ENCODE measurements at places on chromosomes 16 and 17.

- DNase-seq = no peak
These were observed 22.0 kb upstream of the CIBAR2 start for GRCh38 chr16:85134076-85134788.

- DNase-seq = no peak
These were observed 377.5 kb upstream of the DYNLRB2 start for GRCh38 chr16:80163339-80163738.

GRCh38 chr16:74480150-74481029 lies 59.1 kb upstream of the CLEC18B start:
- no peak for DNase-seq

GRCh38 chr16:79587296-79587695 lies 13.2 kb downstream of the MAF start:
- DNase-seq = no peak

DNA sequence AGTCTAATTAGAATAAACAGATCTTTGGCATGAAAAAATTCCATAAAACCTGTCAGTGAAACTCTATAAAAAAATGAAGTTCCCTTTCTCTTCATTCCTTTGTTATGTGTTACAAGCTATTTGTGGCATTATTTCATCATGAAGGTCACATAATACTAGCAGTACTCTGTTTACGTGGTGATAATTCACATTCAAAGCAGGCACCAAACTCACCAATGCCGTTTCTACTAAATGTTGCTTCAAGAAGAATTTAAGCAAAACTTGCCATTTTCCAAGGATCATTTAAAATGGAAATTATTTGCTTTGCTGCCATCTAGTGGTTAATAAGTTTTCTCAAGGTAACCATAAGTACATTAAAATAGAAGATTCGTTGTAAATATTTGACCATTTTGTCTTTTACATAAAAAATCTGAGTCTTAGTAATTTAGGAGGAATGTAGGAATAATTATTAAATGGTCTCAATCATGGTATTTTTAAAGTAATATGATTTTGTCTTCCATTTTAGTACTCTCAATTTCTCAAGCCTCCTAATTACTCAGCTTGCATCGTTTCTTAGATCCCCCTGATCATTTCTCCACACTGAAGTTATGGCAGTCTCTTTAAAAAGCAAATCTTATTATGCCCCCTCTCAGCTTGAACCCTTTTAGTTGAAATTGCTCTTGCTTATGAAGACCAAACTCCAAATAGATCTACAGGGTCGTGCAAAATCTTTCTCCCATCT lies 80.8 kb downstream of the OMG start:
- no peak for DNase-seq

DNA sequence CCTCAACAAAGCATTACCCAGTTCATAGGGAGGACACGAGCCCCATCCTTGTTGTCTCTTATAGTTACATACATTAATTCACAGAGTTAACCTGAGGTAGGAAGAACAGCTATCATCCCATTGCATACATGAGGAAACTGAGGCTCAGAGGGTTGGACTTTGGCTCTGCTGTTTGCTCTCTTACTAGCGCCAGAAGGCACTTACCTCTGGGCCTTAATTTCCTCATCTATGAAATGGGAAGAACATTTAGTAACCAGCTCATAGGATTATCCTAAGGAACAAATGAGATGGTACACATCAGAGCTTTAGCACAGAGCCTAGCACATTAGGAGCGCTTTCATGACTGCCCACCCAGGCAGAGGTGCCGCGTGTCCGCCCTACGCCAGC lies 27.6 kb downstream of the NEUROD2 start:
- no peak for DNase-seq

- DNase-seq = no peak
These were observed 904 bp downstream of the SLC6A2 start for GRCh38 chr16:55656691-55657092.

DNA sequence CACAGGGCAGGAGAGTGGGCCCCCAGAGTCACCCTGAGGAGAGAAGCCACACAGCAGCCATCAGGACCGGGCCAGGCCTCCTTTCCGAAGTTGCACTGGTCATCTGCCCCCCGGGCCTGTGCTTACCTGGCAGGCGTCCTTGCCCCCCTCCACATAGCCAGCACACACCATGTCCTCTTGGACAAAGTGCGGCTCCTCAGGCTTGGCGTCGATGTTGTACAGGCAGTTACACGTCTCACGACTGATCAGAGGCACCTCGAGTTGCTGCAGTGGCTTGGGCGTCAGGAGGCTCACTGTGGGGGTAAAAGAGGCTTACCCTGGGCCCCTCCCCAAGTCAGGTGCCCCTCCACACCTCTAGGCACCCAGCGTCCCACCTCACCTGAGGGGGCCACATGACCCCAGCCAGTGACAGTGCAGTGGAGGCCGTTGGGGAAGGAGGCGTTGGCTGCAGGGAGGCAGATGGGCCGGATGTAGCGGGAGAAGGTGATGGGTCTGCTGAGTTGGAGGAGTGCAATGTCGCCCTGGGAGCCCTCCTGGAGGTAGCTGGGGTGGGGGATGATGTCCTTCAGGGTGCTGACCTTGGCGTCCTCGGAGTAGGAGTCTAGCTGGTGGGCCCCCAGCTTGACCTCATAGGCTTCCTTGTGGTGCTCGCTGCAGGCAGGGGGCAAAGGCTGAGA lies 3.1 kb downstream of the PRSS8 start:
- no peak for DNase-seq

- DNase-seq = no peak
These were observed 25.1 kb upstream of the CNOT1 start for GRCh38 chr16:58654560-58655214.

- no peak for DNase-seq
These were observed 86.8 kb upstream of the WSB1 start for GRCh38 chr17:27207073-27207513.

DNA sequence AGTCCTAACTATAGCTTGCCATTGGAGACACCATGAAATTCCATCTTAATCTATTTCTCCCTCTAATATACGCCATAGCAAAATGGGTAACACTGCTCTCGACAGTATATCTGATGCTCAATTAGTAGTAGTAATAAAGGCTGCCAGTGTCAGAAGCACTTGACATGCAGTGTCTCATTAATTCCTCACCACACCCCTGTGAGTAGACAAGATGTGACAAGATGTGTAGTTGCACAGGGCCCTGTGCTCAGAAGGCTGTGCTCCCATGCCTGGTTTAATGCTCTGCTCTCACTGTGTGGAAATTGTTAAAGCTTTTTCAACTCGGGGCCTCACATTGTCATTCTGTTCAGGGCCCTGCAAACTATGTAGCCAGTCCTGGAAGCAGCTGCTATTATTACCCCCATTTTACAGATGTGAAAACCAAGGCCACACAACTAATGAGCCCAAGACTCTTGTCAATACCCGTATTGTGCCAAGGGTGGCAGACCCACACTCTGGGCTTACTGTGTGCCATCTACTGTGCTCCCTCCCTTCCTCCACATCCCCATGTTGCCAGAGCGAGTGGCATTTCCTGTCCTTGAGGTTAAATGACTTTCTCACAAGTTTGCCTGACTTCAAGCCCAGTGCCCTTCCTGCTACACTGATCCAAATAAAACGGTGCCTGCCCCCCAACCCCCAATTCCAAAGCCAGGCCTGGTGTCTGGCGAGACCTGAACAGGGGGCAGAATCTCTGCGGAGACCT lies 287.3 kb upstream of the CCL2 start:
- no peak for DNase-seq

DNA sequence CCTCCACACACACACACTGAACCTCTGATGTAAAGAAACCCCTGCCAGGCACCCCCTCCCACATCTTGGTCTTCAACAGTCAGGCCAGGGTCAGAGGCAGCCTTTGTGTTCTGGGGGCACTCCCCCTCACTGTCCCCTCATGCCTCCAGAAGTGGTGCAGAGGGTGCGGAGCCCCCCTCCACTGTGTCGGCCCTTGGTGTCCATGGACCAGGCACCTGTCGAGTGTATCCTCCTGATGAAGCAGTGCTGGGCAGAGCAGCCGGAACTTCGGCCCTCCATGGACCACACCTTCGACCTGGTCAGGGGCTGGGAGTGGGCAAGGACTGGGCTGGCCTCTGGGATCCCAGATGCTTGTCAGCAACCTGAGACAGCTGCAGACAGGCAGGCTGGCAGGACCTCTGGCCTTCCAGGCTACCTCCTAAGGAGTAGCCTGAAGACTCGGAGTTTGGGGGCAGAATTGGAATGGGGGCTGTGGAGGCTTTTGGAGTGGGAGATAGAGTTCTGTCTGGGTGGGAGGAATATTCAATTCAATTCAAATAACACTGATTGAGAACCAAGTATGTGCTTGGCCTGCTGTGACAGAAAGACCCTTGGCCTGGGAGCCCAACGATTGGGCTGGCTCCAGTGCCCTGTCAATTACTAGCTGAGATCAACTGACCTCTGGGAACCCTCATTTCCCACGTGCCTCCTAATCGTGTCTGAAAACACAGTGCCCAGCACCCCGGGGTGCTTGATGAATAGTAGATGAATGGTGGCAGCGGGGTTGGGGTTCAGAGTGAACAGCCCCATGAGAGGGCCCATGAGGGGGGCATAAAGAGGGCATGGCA lies 11.5 kb downstream of the GUCY2D start:
- DNase-seq = no peak

- no peak for DNase-seq
These were observed 37.2 kb upstream of the GAN start for GRCh38 chr16:81277541-81278080.

- peak; percentile 49 for DNase-seq
These were observed 43.2 kb downstream of the RAI1 start for GRCh38 chr17:17724307-17725010.

DNA sequence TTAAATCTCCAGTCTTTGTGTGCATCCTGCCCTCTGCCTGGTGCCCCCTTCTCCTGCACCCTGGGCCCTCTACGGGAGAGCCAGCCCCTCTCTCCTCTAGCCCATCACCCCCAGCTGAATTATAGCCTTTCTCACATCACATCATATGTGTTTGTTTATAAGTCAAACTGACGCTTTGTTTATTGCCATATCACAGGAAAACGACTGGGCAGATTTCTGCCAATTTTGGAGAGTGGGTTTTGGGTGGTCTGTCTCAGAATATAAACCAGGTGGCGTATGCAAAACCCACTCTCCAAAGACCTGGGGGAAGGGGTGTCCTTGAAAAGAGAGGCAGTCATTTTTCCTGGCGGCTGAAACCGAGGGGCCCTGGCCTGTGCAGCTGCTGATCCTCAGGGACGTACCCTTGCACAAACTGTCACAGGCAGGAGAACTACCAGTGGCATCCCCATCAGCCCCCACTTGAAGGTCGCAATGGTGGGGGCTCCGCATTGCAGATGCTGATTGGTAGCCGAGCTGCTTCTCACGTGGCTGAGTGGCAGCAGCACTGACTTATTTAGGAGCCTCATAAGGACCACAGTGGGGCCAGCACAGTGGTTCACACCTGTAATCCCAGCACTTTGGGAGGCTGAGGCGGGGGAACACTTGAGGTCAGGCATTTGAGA lies 34.8 kb upstream of the CDC42EP4 start:
- DNase-seq = no peak

- no peak for DNase-seq
These were observed 136.0 kb downstream of the ANKFN1 start for GRCh38 chr17:56289321-56289720.

DNA sequence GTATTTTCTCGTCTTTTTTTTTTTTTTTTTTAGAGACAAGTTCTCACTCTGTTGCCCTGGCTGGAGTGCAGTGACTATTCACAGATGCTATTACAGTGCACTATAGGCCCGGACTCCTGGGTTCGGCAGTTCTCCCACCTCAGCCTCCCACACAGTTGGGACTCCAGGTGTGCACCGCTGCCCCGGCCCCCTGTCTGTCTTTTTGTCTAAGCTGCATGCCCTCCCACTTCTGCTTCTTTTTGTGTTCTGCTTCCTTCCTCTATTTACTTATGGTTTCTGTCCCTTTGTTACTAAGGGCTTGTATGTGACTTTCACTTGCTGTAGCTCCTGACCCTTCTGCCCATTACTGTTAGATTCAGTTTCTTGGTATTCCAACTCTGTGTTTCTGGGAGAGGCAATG lies 20.5 kb downstream of the SLC7A6 start:
- DNase-seq = no peak

- no peak for DNase-seq
These were observed 20.9 kb downstream of the HEATR9 start for GRCh38 chr17:35847633-35848373.

GRCh38 chr16:11390573-11391495 lies 45.6 kb downstream of the RMI2 start:
- DNase-seq = no peak

DNA sequence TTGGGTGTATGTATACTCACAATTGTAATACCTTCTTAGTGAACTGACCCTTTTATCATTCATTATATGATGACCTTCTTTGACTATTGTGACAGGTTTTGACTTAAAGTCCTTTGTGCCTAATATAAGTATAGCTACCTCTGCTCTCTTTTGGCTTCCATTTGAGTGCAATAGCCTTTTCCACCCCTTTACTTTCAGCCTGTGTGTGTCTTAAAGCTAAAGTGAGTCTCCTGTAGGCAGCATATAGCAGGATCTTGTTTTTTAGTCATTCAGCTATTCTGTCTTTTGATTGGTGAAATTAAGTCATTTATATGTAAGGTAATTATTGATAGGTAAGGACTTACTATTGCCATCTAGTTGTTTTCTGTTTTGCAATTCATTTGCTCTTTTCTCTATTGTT lies 15.9 kb upstream of the TBX4 start:
- DNase-seq = no peak

- no peak for DNase-seq
These were observed 20.6 kb upstream of the GAN start for GRCh38 chr16:81293909-81294802.

GRCh38 chr16:89444151-89444723 lies 46.1 kb downstream of the ANKRD11 start:
- DNase-seq = no peak

GRCh38 chr17:8018436-8018835 lies 16.0 kb downstream of the GUCY2D start:
- no peak for DNase-seq

- no peak for DNase-seq
These were observed 1.4 kb downstream of the KRTAP29-1 start for GRCh38 chr17:41301204-41301790.

- no peak for DNase-seq
These were observed 204.6 kb downstream of the STX8 start for GRCh38 chr17:9371019-9371418.

- DNase-seq = no peak
These were observed 63.7 kb downstream of the CACNG1 start for GRCh38 chr17:67107811-67108775.

- no peak for DNase-seq
These were observed 31.7 kb downstream of the TOM1L2 start for GRCh38 chr17:17940441-17940911.

GRCh38 chr16:85518398-85519049 lies 94.6 kb upstream of the GSE1 start:
- DNase-seq = no peak

DNA sequence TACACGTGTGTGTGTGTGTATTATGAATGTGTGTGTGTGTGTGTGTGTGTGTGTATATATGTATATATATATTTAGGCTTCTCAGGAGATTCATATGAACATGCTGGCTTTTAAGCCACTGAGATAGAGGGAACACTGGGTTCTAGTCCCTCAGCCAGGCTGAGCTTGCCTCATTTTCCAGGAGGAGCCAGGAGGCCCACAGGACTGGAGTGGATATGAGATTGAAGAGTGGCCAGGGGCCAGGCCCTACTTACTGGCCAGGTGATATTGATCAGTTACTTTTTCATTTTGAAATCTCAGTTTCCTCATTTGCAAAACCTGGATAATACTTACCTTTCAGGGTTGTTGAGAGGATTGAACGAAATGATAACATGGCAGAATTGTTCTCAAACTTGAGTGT lies 5.8 kb downstream of the PCTP start:
- DNase-seq = no peak

Measured in stimulated activated CD8-positive, alpha-beta memory T cell treated with anti-CD3 and anti-CD28 coated beads, Interleukin-4, amount 100 ng/mL, for 48 hours (primary cell).